HFFc6 (cell line): ENCODE measurements at places on chromosomes 16 and 17.

GRCh38 chr17:72233986-72234385 lies 113.2 kb downstream of the SOX9 start:
- no peak for DNase-seq

DNA sequence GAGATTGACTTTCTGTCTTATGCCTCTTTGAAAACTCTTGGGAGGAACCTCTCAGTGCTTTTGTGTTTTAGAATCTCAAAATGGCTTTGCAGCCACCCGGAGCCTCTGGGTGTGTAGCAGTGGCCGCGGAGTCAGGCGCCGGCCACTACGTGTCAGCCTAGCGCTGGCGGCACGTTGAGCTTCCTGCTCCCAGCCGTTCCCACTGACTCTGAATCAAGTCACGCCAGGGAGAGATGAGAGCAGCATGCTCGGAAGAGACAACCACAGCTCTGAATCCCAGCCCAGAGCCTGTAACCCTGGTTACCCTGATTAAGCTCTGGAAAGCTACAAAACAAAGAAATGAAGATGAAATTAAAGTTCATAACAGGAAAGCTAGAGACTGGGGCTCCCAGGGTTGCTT lies 97.4 kb upstream of the CACNG5 start:
- no peak for DNase-seq

DNA sequence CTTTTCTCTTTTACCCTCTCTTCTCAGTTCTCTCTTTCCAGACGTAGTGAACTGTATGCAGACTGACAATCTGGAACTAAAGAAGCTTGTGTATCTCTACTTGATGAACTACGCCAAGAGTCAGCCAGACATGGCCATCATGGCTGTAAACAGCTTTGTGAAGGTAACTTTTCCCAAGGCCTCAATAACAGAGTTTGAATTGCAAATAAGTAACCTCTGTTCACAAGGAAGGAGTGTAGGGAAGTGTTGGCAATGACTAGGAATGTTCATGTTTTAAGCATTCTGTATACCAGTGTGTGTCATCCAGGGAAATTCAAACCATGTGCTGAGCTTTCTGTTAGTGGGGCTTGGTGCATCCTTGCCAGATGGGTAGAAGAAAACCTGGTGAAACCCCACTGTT lies 18.6 kb downstream of the AP2B1 start:
- peak; percentile 43 for DNase-seq

GRCh38 chr17:38326996-38327792 lies 16.6 kb downstream of the GPR179 start:
- no peak for DNase-seq

- DNase-seq, result no peak
Measured at GRCh38 chr17:72175787-72176515, 55.1 kb downstream of the SOX9 start.

GRCh38 chr17:79126139-79126538 lies 51.5 kb downstream of the ENGASE start:
- no peak for DNase-seq

DNA sequence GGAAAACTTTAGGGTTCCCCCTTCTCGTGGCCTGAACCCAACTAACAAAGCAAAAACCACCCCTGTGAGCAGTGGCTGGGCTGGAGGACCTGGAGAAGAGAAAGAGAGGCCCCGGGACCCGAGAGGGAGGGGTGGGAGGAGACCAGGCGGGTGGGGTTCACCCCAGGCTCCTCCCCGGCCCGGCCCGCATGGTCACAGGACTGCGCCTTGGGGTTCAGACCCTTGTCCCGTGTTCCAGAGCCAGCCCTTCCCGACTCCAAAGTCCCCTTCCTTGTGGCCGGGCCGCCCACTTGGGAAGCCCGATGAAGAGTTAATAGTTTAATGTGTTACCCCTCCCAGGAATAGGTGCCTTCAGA lies 852 bp downstream of the MARVELD3 start:
- no peak for DNase-seq

DNA sequence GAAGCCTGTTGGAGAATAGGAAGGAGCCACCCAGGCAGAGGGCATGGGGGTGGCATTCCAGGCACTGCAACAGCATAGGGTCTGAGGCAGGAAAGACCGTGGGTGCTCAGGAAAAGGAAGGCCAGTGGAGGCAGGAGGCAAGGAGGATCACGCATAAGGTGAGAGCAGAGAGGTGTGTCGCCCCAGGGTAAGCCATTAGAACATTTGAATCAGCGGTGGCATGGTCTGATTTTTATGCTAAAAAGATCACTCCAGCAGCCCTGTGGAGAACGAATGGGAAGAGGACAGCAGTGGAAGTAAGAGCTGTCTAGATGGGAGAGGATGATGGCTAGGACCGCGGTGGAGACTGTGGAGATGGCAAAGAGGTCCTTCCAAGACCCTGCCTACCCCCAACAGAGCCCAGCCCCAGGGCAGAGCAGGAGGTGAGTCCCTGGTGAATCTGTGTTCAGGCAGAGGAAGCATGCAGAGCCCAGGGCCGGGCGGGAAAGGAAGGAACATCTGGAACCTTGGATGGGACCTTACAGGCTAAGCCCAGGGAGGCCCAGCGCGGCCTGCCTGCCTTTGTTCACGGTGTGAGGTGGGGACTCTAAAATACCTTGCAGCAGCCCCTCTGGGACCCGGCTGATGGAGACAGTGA lies 7.8 kb downstream of the LPO start:
- DNase-seq, result no peak

DNA sequence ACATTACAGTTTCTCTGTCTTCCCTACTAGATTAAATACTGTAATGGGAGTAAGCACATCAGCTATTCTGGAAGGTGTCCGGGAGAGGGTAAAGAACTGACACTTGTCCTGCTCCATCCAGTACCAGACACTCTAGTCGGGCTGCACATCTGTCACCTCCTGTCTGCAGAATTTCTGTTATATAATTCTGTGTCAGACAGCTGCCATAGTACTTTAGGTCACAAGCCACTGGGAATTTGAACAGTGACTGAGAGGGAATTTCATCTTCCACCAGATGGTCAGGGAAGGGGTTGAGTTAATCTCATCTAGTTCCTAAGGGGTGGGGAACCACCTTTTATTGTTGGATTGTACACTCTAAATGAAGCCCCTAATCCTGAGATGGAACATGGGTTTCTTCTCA lies 58.6 kb upstream of the NUDT7 start:
- DNase-seq, result no peak

DNA sequence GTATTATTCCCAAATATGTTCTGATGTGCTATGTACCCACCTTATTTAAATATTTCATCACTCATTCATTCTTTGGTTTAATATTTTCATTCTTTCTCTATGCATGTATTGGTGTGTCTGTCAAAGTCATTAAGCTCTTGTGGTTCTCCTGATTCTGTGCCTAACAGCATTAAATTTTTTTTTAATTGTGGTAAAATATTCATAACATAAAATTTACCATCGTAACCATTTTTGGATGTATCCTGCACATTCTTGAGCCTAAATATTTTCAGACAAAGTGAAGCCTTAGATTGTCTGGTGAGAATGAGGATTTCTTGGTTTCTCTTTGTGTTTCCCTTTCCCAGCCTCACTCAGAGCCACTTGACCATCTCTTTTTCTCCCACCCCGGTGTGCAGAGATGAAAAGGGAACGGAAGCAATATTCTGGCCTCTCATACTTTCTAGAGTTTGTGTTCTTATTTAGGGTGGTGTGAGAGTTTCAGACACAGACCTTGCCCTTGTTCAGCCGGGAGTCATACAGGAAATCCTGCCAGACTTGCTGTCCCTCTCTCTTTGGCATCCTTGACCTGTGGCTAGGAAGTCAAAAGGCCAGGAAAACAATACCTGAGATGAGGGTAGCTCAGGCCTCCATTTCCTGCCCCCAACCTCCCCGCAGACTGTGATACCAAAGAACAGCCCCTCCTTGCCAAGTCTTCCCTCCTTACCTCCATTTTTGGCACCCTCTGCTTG lies 4.9 kb downstream of the CCL5 start:
- DNase-seq, result no peak

- DNase-seq, result no peak
Measured at GRCh38 chr16:85062323-85062722, 34.7 kb downstream of the KIAA0513 start.

GRCh38 chr16:2147981-2148671 lies at the start of gene RAB26:
Gene RAB26, plus strand, starts transcription at chr16:2148625. Its CDS starts 159 bp downstream, at chr16:2148784.
- DNase-seq, result no peak

DNA sequence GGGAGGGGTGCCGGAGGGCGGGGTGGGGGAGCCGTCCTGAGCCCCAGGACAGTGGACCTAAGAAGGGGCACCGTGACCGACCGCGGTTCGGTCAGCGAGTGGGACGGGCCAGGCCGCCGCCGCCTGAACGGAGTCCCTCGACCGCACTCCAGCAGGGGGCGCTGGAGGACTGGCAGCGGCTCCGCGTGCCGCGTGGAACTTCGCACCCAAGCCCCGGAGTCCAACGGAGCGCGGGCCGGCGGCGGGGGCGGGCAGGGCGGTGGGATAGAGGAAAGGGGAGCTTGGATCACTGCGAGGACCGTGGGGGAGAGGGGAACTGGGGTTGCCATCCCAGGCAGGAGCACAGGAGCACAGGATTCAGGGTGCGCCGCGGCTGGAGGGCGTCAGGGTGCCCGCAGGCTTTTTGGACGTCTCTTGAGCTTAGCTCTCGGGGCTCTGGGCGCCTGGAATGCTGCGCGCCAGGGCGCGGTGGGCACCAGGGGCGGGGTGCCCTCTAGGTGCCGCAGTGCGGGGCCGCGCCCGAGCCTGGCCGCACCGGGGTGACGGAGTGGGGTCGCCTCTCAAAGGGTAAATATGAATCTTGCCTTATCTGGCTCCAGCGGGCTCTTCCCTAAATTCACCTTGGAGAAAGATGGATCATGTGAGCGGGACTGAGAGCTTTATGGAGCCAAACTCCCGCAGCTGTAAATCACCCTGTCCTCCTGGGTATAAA lies 379 bp upstream of the OTOP2 start:
- DNase-seq, result no peak

GRCh38 chr17:73160980-73161630 lies 3.7 kb upstream of the SSTR2 start:
- no peak for DNase-seq

DNA sequence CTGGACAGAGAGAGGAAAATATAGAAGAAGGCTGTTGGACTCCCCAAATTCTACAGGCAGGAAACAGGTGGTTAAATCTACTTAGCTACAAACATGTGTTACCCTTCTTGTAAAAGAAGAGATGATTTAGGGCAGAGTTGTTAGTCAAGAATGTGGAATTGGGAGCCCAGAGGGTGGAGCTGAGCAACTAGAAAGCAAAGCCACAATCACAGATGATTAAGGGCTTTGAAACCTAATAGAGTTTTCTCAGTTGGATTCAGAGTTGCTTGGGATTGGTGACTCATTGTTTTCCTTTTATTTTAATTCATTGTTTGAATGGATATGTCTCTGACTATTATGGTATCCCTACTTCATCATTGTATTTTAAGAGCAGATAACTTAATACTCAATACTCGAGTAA lies 6.2 kb downstream of the ACSM5 start:
- DNase-seq, result no peak

DNA sequence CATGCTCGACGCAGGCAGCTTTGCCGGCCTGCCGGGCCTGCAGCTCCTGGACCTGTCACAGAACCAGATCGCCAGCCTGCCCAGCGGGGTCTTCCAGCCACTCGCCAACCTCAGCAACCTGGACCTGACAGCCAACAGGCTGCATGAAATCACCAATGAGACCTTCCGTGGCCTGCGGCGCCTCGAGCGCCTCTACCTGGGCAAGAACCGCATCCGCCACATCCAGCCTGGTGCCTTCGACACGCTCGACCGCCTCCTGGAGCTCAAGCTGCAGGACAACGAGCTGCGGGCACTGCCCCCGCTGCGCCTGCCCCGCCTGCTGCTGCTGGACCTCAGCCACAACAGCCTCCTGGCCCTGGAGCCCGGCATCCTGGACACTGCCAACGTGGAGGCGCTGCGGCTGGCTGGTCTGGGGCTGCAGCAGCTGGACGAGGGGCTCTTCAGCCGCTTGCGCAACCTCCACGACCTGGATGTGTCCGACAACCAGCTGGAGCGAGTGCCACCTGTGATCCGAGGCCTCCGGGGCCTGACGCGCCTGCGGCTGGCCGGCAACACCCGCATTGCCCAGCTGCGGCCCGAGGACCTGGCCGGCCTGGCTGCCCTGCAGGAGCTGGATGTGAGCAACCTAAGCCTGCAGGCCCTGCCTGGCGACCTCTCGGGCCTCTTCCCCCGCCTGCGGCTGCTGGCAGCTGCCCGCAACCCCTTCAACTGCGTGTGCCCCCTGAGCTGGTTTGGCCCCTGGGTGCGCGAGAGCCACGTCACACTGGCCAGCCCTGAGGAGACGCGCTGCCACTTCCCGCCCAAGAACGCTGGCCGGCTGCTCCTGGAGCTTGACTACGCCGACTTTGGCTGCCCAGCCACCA lies 9.7 kb downstream of the VASN start:
- DNase-seq, result no peak

- DNase-seq, result no peak
Measured at GRCh38 chr16:88816736-88817535, 5.2 kb upstream of the APRT start.

GRCh38 chr17:30543456-30543855 lies 66.2 kb downstream of the GOSR1 start:
- peak; percentile 33 for DNase-seq

DNA sequence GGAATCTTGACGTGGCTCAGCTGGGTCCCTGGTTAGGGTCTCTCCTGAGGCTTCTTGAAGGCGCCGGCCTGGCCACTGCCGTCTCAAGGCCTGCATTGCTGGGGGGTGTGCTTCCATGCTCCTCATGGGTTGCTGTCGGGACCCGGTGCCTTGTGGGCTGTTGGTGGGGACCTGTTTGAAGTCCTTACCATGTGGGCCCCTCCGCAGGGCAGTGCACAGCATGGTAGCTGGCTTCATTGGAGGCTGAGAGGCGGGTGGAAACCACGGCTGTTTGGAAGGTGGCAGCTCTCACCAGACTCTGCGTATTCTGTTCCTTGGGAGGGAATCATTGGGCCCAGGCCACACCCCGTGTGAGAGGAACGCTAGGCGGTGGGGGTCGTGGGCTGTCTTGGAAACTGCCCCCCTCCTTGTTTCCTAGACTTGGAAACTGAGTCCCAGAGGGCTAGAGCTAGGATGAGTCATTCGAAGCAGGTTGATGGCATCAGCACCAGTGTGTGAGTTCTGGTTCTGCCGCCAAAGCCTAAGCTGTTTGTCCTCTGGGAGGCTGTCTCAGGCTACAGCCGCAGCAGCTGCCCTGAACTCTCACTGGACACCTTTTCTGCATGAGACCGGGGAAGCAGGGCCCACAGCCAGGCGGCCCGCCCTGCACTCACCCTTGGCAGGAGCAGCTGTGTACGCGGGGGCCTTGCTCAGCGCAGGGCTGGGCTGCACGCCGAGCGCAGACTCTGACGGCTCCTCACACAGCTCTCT lies 35.2 kb downstream of the ZNF750 start:
- DNase-seq, result no peak

- no peak for DNase-seq
Measured at GRCh38 chr17:40099619-40100418, 570 bp downstream of the NR1D1 start.
